ENCODE measurements at places on chromosomes 7 and 10.

DNA sequence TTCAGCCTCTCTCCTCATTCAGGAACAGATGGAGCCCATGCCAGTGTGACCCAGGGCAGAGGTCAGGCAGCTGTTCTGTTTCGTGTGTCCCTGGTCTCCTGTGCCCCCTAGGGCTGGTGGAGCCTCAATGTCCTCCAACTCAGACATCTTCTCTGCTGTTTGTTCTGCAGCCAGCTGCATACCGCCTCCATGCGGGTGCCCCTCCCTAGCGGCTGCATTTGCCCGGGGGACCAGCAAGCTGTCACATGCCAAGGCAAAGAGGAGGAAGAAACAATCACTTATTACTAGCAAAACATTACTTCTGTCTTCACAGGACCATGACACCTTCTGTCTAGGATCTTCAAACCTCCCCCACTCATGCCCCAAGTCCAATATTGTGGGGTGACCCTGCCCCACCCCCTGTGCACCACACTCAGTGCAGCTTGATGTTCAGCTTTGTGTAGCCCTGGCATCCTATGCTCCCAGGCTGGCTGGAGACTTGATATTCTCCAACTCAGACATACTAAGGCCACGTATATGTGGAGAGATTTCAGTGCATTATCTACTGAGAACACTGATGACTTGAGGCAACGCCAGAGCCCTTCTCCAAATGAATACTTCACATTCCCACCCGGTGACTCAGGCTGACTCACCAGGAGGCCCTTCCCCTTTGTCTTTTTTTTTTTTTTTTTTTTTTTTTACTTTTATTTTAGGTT is 188.9 kb downstream of the SKIDA1 start:
- no peak for DNase-seq

GRCh38 chr7:26393818-26394217 is 102.2 kb downstream of the SNX10 start:
- DNase-seq: no peak

DNA sequence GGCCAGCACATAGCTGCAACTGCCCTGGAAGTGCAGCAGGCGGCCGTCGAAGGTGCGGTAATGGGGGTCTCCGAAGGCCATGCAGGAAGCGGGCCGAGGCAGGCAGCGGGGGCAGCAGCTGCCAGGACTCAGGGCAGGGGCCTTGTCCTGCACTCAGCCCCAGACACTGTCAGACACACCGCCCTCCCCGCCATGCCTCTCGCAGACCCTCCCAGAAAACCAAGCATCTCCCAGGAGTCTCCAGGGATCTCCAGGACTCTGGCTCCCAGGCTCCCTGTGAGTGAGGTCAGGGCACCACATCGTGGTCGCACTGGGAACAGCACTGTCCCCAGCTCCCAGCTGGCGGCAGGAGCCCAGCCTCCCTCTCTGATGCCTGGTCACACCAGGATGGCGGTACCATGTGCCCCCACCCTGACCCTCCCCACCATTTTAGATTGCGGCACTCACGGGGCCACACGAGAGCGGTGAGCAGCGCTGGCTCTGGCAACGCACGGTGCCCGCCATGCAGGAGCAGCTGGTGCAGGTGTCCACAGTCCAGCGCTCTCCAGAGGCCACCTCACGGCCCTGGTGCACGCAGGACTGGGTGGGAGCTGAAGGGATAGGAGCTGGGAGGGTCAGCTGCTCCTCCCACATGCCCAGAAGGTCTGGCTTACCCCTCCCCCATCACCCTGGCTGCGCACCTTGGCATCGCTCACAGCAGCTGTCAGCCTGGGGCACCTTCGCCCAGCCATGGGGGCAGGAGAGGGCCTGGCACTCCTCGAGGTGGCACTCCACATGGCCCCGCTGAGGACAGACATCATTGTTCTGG is 17.5 kb downstream of the ATP6V1F start:
- DNase-seq: no peak

- DNase-seq: no peak
Measured at GRCh38 chr10:88652616-88653015, 11.6 kb upstream of the LIPF start.

- no peak for DNase-seq
Measured at GRCh38 chr10:47457528-47457820, 26.4 kb downstream of the ANXA8 start.

DNA sequence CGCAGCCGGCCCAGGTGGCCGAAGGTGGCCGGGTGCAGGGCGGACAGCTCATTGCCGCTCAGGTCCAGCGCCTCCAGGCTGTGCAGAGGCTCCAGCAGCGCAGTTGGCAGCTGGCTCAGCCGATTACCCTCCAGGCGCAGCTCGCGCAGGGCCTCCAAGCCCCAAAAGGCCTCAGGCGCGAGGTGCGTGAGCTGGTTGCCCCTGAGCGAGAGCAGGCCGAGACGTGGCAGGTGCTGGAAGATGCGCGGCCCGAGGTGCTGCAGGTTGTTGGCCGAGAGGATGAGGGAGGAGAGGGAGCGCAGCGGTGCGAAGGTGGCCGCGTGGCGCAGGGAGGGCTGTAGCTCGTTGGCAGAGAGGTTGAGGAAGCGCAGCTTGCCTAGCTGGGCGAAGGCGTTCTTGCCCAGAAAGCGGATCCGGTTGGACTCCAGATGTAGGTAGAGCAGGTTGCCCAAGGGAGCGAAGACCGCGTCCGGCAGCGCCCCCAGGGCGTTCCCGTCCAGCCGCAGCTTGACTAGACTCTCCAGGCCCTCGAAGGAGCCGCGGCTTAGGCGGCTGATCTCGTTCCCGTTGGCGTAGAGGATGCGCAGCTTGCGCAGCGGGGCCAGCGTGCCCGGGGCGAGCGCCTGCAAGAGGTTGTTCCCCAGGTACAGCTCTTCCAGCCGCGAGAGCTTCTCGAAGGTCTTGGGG is 923 bp downstream of the TRIL start:
- DNase-seq: no peak

DNA sequence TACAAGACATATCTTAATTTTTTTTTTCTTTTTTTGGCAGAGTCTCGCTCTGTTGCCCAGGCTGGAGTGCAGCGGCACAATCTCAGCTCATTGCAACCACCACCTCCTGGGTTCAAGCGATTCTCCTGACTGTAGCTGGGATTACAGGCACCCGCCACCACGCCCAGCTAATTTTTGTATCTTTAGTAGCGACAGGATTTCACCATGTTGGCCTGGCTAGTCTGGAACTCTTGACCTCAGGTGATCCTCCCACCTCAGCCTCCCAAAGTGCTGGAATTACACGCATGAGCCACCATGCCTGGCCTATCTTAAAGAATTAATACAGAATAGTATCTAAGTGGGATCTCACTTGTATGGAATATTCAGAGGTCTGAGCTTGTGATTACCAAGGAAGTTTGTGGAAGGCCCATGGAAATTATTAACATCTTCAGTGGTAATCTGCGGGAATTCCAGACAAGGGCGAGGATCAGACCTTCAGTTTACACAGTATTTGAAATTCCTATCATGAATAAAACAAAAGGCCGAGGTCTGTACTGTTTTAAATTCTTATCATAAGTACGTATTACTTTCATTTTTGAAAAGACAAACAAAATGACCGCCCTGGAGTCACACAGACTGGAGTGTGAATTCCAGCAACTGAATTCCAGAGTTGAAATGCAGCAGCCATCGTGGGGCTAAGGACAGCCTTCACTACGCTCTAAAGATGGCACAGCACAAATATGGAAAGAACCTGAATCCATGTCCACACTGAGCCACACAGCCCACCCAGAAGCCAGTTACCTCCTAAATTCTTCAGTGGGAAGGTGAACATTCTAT is 16.7 kb downstream of the GPRIN2 start:
- no peak for DNase-seq

DNA sequence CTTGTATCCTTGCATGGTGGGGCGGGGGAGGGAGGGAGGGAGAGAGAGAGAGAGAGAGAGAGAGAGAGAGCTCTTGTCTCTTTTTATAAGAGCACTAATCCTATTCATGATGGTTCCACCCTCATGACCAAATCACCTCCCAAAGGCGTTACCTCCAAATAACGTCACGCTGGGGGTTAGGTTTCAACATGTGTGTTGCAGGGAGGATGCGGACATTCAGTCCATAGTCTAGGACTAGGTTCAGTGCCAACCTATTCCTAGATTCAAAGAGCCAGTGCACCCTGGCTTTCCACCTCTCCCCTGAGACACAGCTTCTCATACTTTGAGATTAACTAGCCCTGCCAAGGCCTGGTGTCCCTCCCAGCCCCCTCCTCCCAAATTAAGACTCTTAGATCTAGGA is 123.0 kb downstream of the GRK5 start:
- no peak for DNase-seq

DNA sequence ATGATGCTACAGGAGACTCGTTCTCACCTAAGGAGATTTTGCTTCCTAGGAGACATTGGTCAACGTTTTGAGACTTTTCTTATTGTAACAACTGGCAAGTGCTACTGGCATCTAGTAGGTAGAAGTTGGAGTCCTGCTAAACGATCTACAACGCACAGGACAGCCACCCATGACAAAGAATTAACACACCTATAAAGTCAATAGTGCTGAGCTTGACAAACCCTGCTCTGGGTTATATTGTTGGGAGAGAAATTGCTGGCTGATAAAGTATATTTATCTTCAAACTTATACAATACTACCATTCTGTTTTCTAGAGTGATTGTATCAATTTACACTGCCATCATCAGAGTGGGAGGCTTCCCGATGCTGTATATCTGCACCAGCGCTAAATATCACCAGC is 57.8 kb downstream of the SAMD9 start:
- no peak for DNase-seq

DNA sequence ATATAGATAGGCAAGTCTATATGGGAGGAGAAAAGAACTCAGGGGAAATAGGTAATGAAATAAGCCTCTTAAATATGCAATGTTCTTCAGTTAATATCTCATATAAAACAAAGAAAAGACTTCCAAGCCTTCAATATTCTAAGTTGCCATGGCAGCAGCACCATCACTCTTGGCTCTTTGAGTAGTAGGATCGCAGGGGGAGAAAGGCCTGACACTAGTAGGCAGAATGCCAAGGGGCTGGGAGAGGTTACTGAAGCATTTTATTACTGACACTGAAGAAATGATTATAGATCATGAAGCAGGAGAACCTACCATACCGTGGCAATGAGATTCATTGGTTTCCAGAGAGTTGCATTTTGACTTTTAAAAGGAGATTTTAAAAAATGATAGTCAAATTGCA is 193.9 kb downstream of the NXPH1 start:
- DNase-seq: no peak

DNA sequence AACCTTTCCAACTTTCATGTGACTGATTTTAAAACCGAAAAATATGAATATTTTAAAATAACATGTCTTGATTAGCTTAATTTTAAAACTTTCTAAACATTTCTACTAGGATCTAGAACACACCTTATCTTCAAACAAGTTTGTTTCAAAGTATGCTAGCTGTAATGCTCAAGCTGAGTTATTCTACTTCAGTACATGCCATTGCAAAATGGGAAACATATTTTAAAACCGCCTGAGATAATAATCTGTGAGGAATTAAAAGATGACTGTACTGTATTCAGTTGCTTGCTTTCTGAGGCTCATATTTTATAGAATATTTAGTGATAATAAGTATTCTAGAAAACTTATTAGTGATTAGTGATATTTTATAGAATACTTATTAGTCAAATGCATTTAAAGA is 99.6 kb downstream of the LMBR1 start:
- no peak for DNase-seq

All from stimulated activated CD8-positive, alpha-beta memory T cell treated with anti-CD3 and anti-CD28 coated beads, Interleukin-7, amount 100 ng/mL, for 1 hour (primary cell).